Foreskin fibroblast (primary cell): ENCODE measurements at places on chromosomes 5 and 9.

GRCh38 chr5:123142206-123142915 lies 53.3 kb downstream of the PRDM6 start:
- no peak for DNase-seq

DNA sequence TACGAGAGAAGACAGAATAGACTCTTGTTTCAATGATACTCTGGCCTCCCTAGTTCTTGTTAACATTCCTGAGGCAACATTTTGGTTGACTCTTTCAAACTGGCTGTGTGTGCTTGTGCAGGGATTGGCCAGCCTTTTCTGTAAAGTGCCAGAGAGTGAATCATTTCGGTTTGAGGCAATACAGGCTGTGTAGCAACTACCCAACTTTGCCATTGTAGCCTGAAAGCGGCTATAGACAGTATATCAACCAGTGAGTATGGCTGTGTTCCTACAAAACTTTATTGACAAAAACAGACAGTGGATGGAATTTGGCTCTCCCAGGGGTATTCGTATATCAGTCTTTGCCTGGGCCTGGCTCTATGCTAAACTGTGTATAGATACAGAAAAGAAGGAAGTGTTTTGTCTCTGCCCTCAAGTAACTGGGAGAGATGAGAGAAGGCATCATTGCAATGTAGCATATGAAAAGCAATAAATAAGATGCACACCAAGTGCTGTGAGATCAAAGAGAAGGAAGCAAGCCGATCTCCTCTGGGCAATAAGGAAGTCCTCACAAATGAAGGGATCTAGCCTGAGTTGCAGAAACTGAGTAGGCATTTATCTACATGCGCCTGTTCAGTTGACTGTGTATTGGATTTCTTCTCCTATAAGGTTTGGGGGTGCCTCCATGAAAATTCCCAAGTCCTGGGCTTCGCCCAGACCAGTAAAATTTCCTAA lies 568.0 kb upstream of the KLF4 start:
- peak; percentile 95 for DNase-seq

DNA sequence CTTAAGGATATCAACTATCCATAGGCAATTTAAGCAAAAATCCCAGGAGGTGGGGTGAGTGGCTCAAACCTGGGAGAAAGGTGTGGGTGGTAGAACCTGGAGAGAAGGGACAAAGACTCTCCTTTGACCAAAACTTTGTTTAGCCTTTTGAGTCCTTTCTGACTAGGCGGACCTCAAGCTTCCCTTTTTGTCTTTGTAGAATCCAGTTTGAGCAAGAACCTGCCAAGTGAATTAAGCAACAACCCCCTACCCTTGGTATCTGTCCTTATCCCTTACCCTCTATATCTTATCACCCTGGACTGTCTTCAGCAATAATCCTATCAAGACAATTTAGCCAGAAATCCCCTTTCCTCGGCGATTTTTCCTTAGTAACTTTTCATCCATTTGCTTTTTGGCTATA lies 53.5 kb upstream of the SLC28A3 start:
- no peak for DNase-seq

DNA sequence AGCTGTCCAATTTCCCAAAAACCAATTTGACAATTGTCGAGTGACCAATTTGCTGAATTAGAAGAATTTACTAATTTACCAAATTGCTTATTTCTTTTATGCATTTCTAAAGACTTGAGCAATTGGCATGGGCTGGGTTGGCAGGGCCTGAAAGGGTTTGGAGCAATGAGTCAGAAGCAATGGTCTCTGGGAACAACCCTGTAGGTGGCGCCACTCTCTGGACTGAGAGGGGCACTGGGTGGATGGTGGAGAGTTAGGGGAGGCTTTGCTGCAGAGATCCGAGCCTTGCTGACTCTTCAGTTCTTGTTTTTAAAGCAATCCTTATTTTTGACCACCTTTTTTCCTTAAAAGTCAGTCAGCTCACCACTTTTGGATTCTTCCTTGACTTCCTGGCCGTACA lies 71.5 kb upstream of the RPS23 start:
- no peak for DNase-seq

GRCh38 chr5:124748687-124749594 lies 2.5 kb upstream of the ZNF608 start:
- peak; percentile 82 for DNase-seq

- no peak for DNase-seq
These were observed 428.3 kb downstream of the DNAH5 start for GRCh38 chr5:13516195-13516594.

GRCh38 chr5:169971780-169972179 lies 8.5 kb downstream of the INSYN2B start:
- DNase-seq, result no peak

DNA sequence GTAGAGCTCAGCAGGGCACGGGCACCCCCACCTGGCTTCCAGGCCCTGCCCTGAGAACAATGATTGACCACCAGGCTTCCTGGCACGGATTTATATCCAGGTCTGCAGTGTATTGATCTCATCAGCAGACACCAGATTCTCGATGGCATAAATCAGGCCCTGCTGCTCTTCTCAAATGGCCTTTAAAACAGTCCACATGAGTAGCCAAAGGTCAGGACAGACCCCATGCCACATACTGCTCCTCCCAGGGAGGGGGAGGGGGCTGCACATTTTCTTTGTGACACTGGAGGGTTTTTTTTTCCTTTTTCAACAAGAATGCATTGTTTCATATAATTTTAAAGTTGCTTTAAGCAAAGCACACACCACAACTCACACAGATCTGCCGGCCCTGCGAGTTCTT lies 85.4 kb downstream of the SEMA4D start:
- no peak for DNase-seq

DNA sequence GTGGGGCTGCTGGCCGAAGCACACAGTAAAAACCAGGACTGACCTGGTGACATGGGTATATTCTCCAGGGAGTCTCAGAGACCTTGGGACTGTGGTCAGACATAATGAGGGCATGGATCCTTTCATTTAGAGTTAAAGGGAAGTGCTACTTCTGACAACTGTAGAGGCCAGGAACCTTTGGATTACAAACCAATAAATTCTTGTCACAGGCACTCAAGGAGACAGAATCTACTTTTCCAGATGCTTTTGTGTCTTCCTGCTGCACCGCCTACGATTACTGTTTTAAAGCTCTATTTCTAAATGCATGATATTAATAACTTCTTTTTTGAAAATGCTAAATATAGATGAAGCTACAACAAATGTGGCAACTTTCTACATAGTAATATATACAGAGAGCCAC lies 106.5 kb upstream of the LPAR1 start:
- DNase-seq, result no peak

DNA sequence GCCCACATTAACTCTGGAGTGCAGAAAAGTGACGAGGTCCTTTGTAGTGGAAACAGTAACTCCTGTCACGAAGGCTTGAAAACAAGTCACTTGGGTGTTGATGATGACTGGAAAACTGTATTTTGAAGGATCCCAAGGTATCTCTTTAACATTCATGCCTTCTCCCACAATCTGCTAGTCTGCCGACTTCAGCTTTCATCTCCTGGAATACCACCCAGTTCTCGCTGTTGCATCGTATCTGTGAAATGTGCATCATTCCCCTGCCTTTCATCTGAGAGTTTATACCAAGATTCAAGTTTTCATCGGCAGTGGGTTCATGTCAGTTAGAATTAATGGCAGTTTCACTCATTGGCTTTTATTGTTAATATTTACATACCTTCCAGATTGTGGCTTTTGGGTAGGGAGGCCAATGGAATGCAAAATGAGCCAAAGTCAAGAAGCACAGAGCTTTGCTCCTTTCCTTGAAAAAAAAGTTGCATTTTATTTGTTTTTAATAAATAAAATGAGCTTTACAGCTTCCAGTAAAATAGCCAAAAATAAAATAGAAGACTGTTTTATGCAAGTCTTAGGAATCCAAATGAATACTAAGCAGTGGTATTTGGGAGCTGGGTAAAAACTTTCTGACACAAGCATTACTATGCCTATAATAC lies 575.2 kb upstream of the WWC1 start:
- no peak for DNase-seq

DNA sequence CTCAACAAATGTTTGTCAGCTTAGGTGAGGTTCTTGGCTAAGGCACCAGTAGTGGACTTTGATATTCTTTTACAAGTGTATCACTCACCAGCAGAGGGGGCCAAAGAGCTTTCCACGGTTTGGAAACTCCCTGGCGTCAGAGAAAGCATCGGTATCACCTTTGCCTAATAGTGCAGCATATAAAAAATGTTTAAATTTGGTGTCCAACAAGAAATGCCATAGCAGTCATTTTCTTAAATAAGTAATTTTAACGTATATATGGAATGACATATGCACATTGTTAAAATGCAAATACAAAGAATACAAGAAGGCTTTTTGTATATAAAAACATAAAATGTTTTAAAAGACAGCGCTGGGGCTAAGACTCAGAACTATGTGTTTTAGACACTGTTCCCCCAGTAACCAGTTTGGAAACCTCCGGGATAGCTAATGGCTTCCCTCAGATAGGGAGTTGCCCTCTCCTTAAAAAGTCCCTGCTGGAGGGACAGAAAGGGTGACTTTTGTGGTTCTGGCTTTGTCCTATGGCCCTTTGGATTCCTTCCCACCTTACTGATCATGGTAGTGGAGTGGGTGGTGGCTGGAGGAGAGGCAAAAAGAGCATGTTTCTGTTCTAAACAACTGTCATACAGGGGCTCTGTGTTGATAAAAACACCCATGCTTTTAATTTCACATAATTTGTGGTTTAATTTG lies 124.6 kb downstream of the GPBP1 start:
- DNase-seq, result peak; percentile 64

DNA sequence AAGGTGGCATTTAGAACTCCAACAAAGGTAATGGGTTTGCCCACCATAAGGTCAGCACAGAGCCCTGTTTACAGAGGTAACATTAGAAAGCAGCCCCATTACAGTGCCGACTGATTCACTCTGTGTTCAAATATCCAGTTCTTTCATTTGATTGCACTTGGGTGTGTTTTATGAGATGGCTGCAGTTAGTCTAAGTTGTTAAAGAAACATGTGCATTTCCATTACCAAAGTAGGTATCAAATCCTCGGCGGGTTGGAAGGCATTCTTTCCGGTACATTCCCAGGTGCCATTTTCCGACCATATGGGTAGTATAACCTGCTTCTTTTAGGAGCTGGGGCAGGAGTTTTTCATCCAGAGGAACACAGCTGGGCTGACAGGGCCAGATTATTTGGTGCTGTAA lies 16.3 kb downstream of the ARSB start:
- no peak for DNase-seq

DNA sequence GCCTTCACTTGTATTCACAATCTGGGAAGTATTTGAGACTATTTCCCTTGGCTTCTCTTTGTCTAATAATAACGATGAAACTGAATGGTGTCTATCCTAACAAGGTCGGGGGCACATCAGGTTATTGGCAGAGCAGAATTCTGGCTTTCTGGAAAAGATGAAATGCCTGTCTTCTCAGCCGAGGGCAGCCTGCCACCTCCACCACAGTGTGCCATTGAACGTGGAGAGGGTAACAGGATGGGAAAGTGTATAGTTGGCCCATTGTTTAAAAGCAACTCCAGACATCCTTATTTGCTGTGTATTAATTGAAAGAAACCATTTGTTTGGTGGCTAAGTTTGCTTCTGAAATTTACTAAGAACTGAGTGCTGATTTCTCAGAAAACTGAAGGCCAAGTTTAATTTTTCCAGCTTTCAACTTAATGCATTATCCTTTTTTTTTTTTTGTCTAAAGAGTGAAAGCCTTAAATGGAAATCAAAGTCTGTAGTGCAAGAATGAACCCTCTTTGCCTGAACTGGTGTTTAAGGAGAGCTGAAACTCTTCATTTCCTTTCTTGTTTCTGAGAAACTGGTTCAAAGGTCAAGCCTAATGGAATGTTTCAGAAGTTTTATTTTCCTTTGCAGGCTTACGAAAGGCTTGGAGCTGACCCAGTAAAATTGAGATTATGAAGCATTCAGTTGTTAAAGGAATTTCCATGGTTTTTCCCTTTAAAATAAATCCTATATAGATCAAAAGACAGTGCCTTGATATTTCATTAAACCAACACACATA lies 563.7 kb upstream of the DAP start:
- DNase-seq, result no peak
